ENCODE measurements at places on chromosomes 13 and 19.
A peak's percentile ranks its signal among the peaks of the same experiment; 100 is the strongest.

GRCh38 chr13:21453387-21454081 lies 5.6 kb downstream of the ZDHHC20 start:
- no peak for DNase-seq

DNA sequence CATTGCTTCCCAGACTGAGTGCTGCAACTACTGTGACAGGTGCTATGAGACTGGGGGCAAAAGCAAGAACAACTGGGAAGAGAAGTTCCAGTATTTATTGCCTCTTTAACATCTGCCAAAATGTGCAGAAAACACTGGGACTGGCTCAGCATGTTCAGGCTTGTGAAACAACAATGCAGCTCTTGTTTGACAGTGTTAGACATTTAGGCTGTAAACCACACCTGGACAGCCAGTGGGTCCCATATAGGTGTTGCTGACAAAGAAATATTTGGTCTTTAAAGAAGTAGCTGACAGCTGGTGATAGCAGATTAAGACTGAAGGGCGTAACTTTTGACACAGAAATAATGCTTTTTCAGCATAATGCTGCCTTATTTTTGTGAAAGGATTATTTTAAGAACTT lies 88.1 kb downstream of the STOML3 start:
- no peak for DNase-seq

GRCh38 chr13:113975416-113975815 lies 1.5 kb upstream of the C13orf46 start:
- DNase-seq, result peak; percentile 4

DNA sequence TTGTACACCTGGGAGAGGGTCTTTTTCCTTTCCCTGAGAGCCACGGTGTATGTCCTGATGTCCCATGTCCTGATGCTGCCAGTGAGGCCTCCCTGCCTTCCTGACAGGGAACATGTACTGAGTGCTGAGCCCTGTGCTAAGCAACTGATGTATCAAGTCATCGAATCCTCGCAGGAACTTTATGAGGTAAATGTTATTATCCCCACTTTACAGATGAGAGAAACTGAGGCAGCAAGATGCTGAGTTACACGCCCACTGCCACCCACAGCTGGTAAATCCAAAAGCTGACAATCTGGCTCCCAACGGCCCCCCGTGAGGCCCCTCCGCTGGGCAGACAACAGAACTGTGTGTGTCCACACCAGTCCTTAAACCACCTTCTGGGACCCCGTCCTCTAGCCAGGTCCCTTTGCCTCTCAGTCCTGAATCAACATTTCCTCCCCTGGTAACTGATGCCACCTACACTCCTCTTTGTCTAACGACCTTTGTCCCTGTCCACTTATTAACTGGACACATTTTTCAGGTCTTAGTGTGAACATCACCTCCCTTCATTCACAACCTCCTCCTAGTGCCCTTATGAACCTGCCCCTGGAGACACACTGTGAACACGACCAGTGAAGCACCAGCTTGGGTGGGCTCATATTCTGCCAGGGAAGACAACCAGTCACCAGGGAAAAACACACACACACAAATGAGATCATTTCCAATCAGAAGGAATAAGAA lies 5.4 kb upstream of the VSIG10L start:
- no peak for DNase-seq

- DNase-seq, result no peak
Measured at GRCh38 chr13:52104624-52105023, 24.2 kb downstream of the NEK5 start.

DNA sequence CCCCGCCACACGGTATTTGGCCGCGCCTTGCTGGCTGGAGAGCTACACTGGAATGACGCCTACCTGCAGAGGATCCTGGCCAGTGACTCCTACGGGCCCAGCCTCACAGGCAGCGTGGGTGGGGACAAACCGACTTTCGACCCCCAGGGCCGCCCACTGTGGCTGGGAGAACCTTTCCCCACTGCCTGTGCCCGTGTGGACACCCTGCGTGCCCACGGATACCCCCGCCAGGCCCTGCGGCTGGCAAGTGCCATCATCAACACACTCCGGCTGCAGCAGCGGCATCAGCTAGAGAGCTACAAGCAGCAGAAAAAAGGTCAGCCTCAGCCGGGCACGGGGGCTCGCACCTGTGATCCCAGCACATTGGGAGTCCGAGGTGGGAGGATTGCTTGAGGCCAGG lies 19.3 kb downstream of the ZSWIM4 start:
- DNase-seq, result no peak

GRCh38 chr19:30649934-30650614 lies 277.9 kb downstream of the ZNF536 start:
- peak; percentile 59 for DNase-seq

- DNase-seq, result no peak
Measured at GRCh38 chr19:51599084-51599483, 28.0 kb downstream of the ZNF175 start.

GRCh38 chr19:53254411-53255341 lies at the start of gene ZNF677:
Gene ZNF677, minus strand, starts transcription at chr19:53254873. Its CDS starts 3,323 bp downstream, at chr19:53251550.
- peak; percentile 95 for DNase-seq

GRCh38 chr19:34504273-34504808 lies 22.8 kb downstream of the WTIP start:
- no peak for DNase-seq

- no peak for DNase-seq
Measured at GRCh38 chr13:32837973-32838927, 178.0 kb upstream of the KL start.

DNA sequence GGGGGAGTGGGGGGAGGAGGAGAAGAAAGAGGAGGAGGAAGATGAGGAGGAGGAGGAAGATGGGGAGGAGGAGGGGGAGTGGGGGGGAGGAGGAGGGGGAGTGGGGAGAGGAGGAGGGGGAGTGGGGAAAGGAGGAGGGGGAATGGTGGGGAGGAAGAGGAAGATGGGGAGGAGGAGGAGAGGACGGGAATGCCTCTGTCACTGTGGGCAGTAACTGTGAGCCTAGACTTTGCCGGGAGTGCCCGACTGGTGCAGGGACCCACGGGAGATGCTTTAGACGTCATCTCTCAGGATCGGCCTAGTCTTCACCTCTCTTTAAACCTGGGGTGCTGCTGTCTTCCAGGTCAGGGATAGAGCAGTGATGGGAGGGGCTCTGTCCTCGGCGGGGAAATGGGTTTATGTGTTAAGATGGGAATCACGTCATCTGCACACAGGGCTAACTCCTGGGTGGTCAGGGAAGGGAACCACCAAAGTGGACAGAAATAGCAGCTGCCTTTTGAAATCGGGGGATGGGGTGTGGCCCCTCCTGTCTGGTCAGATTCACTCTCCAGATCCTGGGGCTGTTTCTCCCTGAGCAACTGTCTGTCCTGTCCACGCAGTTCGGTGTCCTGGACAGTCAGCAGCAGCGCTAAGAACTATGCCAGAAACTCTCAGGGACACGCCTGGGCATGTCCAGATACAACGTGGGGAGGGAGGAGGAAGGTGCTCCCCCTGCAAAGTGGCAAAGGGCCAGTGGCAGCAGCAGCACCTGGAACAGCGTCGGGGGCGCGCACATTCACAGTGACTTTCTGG lies 26.9 kb downstream of the GAS6 start:
- DNase-seq, result no peak

DNA sequence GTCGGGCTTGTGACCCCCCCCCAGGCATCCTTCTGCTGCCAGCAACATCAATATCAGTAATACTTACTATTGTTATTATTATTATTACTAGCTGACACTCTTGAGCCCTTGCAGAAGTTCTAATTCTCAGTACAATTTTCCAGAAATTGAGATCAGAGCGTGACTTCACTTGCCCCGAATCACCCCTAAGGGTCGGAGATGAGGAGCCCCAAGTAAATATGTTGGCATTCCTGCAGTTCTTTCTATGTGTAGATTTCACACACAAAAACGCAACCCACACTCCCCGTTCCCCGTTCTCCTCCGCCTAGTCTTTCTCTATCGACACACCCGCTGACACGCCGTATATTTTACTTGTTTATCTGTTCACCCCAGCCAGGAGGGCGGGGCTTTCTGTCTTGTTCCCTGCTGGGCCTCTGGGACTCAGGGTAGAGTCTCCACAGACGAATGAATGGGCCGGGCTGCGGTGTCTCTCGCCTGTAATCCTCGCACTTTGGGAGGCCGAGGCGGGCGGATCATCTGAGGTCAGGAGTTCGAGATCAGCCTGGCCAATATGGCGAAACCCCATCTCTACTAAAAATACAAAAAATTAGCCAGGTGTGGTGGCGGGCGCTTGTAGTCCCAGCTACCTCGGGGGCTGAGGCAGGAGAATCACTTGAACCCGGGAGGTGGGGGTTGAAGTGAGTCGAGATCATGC lies 14.7 kb downstream of the TLE5 start:
- DNase-seq, result peak; percentile 65

GRCh38 chr19:32287086-32287485 lies 58.3 kb upstream of the ZNF507 start:
- DNase-seq, result no peak

DNA sequence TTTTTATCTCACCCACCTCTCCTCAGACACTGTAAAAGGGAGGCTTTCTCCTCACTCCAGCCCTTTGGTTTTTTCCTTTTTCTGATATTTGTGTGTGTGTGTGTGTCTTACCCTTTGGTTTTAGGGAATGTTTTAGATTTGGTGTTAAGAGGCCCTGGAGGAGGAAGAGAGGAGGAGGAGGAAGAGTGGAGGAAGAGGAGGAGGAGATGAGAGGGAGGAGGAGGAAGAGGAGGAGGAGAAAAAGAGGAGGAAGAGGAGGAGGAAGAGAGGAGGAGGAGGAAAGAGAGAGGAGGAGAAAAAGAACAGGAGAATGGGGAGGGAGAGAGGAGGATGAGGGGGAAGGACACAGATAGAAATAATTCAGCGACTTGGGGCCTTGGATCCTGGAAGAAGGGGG lies 10.5 kb downstream of the KLHL26 start:
- no peak for DNase-seq

DNA sequence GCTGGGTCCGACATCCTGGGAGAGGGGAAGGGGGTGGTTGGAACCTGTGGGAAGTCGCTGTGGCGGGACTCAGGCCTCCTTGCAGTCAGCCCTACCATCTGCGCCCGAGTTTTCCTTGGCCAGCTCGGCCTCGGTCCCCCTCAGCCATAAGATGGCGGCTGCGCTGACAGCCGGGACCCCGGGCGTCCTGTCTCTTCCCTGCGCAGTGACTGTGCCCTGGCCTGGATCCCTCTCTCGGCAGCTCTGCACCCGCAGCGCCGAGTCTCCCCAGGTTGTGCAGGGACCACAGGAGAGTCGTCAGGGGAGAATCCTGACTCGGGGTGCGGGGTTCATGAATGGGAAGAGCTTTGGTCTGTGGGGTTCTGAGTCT lies 345 bp downstream of the ZNF257 start:
- DNase-seq, result no peak

DNA sequence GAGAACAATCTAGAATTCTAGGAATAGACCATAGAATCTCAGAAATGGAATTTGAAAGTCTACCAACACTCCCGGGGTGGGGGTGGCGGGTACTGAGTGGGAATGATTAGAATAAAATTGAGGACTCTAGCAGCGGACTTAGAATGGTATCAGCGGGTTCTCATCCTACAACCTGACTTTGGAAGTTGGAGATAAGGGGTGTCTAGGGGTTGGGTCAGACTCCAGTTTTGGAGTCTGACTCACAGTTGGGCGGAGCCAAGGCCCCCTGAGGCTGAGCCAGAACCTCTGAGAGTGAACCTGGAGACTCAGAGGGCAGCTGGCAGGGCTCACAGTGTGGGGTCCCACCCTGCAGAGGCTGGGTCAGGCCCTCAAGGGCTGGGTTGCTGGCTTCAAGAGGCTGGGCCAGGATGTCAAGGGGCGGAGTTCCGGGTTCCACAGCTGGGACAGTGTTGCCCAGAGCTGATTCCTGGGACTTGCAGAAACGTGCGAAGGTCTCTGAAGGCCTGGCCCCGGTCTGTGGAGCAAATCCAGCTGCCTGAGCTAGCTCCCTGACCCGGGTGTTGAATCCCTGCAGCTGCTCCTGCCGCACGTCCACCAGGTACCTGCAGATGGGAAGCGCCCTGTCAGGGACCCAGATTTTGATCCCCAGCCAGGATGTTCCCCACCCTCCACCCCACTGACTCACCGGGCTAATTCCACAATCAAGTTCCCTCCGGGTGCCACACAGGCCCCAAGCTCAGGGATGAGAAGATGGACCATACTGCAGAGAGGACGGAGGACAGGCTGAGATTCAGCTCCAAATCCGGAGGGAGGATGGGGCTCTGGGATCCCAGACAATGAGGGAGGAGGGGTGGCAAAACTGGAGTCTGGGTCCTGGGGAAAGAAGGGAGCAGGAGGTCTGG lies 1.6 kb upstream of the TNNI3 start:
- no peak for DNase-seq

GRCh38 chr19:1171755-1172352 lies 2.2 kb downstream of the SBNO2 start:
- DNase-seq, result no peak

- no peak for DNase-seq
Measured at GRCh38 chr13:58051807-58052375, 420.3 kb downstream of the PCDH17 start.

DNA sequence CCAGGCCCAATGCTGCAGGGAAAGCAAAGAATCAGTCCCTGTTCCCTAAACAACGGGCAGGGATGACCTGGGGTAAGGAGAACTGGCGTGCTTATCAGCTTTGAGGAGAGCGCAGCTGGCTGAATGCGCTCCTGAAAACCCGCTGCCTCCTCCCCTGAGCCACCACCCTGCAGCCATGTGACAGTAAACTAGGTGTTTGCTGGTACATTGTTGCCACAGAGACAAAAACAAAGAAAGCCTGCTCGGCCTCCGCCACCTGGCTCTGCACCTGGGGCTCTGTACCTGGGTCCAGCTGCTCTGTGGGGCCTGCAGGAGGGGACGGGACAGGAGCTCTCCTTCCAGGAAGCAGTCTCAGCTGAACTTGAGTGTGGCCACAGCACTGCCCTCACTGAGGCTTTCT lies 21.8 kb downstream of the MCF2L start:
- DNase-seq, result no peak

DNA sequence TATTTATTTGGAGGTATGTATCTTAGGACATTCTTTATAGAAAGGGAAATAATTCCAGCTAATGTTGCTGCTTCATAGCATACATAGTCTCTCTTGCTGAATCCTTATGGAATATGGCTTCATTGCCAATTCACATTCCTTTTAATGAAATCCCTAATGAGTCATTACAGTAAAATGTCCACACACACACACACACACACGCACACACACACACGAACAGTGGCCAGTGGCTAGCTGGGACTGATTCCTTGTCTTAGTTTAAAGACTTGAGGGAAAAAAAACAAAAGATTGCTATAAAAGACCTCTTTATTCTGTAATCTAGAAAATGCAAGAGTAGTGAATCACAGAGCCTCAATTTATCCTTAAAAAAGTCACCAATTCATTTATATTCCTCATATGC lies 301.6 kb downstream of the SLITRK6 start:
- DNase-seq, result no peak
